PC-3 (cell line): ENCODE measurements at places on chromosomes 3 and 15. TPM values are rescaled to one million over a fixed set of nuclear protein-coding genes. Genes with fewer than 3 reads are reported as not detected.

Gene ALDH1L1
- not detected in 2 replicates for total RNA-seq

DNA sequence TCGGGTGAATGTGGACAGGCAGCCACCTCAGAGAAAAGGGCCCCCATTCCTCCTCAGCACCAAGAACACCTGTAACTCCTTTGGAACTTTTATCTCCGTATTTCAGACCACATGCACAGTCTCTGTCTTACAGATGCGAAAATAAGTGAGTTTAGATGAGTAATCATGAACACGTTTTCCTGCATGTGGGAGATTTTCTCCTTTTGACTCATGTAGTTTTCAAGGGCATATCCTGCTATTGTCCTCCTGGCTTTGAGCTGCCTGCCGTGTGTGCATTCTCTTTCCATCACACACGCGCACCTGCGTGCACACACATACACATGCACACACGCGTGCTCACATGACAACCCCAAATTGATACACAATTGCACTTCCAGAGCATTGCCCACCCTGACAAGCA lies 239.2 kb downstream of the GABRG3 start:
- no peak for DNase-seq

- peak; percentile 39 for DNase-seq
These were observed 52.7 kb downstream of the MITF start for GRCh38 chr3:69791919-69792399.

Gene TFDP2
- total RNA-seq = 37.9 and 49.1 TPM in 2 replicates

DNA sequence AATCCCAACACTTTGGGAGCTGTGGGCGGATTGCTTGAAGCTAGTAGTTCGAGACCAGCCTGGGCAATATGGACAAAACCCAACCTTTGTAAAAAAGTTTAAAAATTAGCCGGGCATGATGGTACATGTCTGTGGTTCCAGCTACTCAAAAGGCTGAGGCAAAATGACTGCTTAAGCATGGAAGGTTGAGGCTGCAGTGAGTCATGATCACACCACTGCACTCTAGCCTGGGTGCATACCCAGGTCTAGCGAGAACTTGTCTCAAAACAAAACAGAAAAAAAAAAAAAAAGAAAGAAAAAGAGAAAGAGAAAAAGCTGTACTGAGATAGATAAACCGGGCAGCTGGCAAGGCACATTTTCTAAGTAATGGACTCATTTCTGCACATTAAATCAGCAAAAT lies 10.6 kb downstream of the ARPP19 start:
- no peak for DNase-seq

GRCh38 chr15:33375236-33375635 lies 64.5 kb downstream of the RYR3 start:
- DNase-seq = no peak

GRCh38 chr3:71062952-71063772 lies 520.4 kb downstream of the FOXP1 start:
- peak; percentile 56 for DNase-seq

- no peak for DNase-seq
These were observed 427.2 kb downstream of the ZIC1 start for GRCh38 chr3:147836330-147836729.
